ENCODE measurements at places on chromosomes 7 and 10.

DNA sequence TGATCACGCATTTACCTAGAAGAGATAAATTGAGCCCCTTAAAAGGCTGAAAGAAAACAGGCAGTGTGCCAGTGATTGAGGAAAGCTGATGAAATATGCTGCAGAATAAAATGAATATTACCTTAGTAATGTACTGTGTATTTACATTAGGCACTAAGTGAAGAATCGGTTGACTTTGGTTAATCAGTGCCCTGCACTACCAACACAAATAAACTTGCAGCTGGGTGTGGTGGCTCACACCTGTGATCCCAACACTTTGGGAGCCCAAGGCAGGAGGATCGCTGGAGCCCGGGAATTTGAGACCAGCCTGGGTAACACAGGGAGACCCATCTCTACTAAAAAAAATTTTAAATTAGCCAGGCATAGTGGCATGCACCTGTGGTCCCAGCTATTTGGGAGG, 148.3 kb upstream of the TCF7L2 start:
- no peak for DNase-seq

DNA sequence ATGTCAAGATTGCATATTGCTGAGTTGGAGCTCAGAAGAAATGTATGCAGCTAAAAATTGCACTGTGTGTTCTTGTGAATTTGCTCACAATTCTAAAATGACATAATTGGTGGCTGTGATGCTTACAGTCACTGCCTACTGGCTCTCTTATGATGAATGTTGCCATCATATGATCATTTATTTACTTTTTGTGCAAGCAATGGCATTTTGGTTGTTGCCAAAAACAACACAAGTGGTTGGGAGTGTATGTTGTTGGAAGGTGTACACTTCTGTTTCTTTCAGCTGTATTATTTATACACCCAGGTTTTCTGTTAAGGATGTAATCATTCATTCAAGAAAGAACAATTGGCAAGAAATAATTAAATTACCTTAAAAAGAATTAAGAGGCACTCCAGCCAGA, 28.9 kb downstream of the PON1 start:
- DNase-seq: no peak

DNA sequence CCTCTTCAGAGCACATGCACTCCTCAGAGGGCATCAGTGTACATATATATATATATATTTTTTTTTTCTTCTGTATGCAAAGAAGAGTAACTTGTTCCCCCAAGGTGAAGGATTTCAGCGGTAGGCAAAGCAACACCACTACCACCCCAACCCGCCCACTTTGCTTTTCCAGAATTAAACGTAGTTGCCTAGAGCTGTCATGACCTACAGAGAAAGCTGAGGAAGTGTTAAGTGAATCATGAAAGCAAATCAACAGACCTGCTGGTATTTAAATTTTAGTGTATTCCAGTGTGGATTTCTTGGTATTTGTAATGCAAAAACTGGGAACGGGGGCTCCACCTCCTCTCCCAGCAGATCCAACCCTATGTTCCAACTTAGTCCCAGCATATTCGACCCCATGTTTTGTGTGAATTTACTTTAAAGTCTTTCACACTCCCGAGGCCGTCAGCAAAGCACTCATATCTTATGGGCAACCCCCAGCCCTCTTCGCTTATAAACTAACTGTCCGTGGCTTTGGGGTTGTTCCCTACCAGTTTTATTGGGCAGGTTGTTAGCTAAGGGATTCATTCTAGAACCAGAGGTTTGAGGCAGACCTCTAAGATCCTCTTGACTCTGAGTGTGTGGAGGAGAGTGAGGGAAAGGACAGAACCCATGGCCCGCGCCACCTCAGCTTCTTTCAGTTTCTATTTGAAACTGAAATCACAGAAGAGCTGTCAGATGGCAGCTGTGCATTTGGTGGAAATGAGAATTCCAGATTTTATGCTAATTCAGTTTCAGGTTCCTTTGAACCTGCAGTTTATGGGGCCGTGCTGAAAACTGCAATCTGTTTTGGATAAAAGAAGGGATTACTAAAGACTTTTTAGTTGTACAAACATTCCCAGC, 450.2 kb upstream of the GALNT17 start:
- no peak for DNase-seq

GRCh38 chr7:154953006-154953684, 49.8 kb downstream of the PAXIP1 start:
- DNase-seq: peak; percentile 54

DNA sequence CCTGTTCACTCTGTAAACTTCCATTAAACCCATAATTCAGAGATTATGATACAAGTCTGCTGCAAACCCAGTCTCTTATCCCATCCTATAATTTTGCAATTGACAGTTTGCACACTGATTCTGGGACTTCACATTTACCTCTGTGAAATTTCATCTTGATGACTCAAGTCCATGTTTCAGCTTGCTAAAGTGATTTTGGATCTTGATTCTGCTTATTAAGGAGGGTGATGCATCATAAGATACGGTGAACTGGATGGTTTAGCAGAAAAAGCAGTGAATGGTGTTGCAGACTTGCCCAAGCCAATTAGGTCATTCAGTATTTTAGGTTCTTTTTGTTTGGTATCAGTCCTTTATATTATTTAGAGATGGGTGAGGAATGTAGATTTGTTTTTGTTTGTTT, 125.5 kb upstream of the PODXL start:
- no peak for DNase-seq

DNA sequence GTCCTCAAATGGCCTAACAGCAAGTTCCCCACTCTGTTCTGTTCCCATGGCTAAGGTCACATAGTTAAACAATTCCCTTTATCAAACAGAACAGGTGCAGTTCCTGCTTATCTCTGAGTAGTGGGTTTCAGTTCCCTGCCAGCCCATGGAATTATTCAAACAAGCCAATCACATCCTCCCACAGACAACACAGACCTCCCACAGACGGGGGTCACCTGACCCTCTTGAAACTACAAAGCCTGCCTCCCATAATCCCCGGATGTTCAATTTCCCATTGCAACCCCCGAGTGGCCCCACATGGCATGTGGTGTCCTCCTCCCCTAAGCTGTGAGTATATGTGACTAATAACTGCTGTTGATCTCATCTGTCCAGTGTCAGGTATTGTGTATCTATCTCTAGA, 64.1 kb downstream of the TMEM168 start:
- no peak for DNase-seq

DNA sequence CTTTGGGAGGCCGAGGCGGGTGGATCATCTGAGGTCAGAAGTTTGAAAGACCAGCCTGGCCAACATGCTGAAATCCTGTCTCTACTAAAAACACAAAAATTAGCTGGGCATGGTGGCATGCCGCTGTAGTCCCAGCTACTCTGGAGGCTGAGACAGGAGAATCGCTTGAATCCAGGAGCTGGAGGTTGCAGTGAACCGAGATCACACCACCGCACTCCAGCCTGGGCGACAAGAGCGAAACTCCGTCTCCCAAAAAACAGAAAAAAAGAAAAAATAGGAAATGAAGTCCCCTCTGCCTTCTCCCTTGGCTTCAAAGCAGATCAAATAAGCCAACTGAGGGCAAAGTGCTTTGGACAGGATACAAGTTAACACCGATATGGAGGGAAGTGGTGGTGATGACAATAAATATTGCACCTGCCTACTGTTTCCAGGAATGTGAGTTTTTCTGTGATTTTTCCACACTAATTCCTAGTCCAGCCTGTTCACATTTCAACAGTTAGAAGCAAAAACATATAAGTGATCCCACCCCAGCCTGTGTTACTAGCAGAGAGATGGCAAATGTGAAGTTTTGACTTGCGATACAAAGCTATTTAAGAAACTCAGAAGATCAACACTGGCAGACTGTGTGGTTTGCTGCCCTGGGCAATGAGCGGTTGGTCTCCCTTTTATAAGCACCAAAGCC, 291.2 kb upstream of the AOAH start:
- DNase-seq: no peak

GRCh38 chr7:158995514-158995913, 139.2 kb downstream of the DYNC2I1 start:
- no peak for DNase-seq

DNA sequence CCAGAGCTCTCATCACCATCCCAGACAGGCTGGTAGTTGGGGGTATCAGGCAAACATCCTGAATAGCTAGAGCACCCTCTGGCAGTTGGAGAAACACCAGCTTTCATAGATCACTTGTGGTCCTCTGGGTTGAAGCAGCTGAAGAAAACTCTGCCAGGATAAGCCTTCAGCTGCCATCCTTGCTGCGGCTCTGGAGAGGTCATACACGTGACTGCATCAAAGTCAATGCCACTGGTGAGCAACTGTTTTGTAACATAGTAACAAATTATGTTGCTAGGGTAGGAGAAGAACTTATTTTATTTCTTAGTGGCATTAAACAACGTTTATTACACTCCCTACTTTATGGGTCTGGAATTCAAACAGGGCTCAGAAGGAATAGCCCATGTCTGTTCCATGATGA, 19.2 kb upstream of the PANK1 start:
- no peak for DNase-seq

GRCh38 chr10:132254841-132255240, 52.9 kb downstream of the STK32C start:
- no peak for DNase-seq

DNA sequence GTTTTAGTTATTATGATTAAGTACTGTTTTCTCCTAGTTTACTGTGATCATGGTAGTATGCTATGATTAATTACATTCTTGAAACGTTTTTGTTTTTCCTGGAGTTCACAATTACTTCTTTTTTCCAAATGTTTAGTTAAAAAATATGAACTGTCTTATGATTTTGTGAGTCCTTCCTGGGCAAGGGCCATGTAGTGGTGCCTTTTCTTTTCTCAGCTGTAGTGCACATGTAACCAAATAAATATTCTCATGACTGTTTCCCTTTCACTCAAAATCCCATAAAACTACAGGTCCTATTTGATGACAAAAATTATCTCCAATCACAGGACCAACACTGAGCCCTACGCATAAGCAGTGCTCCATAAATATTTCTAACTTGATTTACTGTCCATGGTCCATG, 118.9 kb upstream of the EGR2 start:
- DNase-seq: no peak

GRCh38 chr10:126892226-126893175, 12.7 kb upstream of the DOCK1 start:
- DNase-seq: no peak

GRCh38 chr7:54778166-54778565, 19.2 kb upstream of the SEC61G start:
- DNase-seq: no peak

GRCh38 chr7:7254908-7255307, 72.6 kb downstream of the C1GALT1 start:
- DNase-seq: no peak

GRCh38 chr10:86957471-86958115, at the start of gene MMRN2:
TSS of gene MMRN2 (minus strand) at chr10:86957615. CDS start at chr10:86957541, 74 bp downstream.
- peak; percentile 67 for DNase-seq

GRCh38 chr7:26188206-26188956, 12.2 kb downstream of the HNRNPA2B1 start:
- DNase-seq: no peak

GRCh38 chr7:115135146-115135545, 213.3 kb downstream of the MDFIC start:
- no peak for DNase-seq

- DNase-seq: no peak
Measured at GRCh38 chr10:98469001-98469931, 22.5 kb upstream of the HPS1 start.

DNA sequence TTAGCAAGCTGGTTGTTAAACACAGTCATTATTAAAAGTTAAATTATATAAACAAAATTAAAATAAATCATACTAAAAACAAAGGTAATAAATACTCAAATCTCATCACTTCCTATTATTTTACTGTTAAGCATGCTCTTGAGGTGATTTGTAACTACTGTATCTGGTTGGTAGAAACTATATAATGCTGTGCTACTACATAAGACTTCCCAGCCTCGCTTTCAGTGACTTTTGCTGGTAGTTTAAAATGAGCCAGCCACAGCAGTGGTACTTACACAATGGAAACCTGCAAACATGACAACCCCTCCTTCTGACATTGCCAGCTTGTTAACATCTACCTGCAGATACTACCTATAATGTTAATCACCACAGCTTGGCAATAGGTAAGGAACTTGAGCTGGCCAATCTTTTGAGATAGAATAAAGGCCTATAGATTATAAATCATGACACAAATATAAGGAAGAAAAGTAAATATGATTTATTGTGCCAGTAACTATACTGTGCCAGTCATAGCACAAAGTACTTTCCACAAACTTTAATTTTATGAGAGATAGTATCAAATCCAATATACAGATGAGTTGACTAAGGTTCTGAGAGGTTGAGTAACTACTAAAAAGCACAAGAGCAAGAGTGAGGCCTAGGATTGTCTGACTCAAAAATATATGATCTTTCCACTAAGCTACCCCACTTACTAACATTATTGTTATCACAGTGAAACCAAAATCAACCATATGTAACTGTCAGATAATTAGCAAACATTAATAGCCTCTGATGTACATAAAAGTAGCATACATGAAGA, 181.1 kb upstream of the ASAH2 start:
- DNase-seq: no peak

- DNase-seq: no peak
Measured at GRCh38 chr10:23294638-23295247, 49.9 kb downstream of the C10orf67 start.

GRCh38 chr7:55571511-55572377, 558 bp downstream of the VOPP1 start:
- DNase-seq: peak; percentile 65

DNA sequence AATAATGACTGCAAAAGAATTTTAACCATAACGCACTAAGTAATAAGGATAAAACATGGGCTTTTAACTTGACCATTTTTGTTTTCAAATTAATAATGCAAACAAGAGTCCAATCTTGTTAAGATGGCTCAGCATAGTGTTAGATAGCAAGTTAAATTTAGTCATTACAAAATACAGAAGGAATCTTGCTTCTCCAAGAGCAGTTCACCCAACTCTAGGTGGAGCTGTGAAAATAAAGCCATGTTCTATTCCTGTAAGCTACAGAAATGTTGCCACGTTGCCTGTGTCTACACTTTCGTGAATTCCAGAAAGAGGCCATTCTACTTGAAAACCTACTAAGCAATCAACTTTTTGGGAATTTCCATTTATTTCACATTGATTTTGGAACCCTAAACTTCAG, 191.9 kb downstream of the SFMBT2 start:
- no peak for DNase-seq

GRCh38 chr7:87704590-87704989, 76.4 kb downstream of the RUNDC3B start:
- DNase-seq: no peak

All from heart right ventricle (tissue), 16 donors.